ENCODE measurements at places on chromosomes 12 and 14.

- no peak for DNase-seq
These were observed 125.8 kb downstream of the C12orf42 start for GRCh38 chr12:103369929-103370328.

DNA sequence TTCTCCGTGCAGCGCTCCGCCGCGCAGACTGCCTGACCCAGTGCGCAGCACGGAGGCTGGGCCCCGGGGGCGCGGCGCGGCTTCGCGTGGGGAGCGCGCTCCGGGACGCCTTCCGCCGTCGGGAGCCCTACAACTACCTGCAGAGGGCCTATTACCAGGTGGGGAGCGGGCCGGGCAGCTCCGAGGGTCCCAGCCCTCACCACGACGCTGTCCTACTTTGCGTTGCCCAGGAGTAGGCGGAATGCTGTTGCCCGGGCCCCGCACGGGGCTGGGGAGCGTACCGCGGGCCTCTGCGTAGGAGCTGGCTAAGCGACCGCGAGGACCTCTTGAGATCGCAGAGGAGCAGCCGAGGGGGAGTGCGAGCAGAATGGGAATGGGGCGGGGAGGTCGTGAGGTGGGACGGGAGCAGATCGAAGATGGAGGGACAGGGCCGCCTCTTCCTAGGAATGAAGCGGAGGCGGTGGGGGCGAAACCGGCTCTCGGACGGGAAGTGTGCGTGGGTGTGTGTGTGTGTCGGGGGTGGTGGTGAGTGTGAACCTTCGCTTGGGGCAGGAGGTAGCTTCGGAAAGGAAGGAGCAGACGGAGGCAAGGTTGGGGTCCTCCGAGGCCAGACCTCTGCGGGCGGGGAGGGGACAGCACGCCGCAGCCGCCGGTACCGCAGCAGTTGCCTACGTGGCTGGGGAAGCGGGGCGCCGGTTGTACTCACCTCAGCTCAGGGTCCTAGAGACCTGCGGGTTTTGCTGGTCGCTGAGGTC lies 751 bp downstream of the P3H3 start:
- peak; percentile 60 for DNase-seq

DNA sequence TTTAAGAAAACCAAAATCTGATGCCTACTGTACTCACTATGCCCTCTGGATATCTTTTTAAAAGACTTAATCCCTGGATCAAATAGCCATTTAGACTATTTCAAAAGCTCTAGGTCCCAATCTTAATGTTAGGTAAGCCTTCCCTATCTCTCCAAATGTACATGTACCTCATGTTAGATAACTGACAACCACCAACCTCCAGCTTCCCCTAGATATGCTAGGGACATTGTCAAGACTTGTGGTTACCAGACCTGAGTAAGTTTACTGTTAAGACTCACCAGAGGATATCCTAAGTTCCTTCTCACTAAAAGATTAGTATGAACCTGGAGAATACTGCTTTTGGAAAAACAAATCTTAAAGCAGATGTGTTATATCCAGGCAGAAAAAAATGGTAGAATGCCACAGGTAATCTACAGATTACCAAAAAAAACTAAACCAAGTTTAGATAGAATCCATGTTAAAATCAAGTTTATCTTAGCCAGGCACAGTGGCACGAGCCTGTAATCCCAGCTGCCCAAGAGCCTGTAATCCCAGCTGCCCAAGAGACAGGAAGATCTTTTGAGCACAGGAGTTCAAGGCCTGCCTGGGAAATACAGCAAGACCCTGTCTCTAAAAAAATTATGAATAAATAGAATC lies 9.7 kb downstream of the NAP1L1 start:
- DNase-seq = no peak

DNA sequence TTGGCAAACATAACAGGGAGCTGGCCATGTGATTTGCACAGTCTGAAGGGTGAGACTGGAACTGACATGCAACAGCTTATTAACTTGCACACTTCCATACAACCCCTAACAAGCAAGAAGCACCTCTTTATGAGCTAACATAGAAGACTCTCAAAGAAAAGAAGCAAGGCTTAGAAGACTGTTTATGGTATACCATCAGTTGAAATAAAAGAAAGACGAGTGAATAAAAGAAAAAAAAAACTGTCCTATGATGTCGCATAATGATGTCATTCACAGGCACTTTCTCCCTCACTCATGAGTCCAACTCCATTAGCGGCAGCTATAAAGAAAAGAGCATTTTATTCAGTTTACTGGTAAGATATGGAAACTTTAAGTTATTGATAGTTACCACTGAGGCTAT lies 3.3 kb upstream of the MDM1 start:
- DNase-seq = no peak

DNA sequence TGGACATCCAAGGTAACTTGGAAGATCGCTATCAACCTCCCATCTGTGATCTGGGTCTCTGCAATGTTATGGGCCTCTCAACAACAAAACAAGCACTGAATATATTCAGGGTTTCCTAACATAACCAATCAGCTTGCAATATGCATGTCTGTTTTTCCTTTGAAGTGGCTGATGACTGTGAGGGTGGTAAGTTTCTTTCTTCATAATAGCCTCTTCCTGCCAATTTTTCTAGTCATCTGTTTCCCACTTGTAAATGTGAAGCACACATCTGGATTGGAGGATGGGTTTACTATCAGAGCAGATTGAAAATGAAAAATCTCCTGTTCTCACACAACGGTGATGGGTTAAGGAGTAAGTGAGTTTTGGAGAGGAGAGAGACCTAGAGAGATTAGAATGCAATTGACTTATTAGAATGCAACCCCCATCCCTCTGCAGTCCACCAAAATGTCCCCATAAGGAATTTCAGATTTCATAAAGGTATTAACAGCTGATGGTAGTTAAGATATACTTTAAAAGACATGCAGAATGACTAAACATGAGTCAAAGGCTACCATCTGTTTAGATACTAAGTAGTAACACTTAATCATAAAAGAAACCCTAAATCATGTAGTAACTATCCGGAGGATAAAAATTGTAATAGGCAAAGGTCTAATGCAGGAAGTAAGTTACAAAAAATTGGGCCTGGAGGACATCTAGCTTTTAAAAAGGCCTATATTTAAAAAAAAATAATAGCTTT lies 58.4 kb upstream of the SAV1 start:
- DNase-seq = peak; percentile 92

DNA sequence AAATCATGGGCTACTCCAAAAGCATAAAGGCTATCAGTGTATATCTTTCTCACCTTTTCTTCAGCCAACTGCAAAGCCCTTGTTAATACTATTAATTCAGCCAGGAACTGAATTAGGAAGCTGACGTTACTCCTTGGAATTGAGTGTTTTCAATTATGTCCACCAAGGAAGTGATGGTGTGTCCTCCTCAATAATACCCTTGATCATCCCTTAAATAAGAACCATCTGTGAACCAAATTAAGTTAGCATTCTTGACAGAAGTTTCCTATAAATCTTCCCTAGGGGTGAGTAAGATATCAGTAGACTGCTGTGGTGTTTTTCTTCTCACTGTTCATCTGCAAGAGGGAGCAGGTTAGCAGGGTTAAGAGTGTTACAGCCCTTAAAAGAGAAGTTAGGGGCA lies 252.3 kb upstream of the AVPR1A start:
- no peak for DNase-seq

DNA sequence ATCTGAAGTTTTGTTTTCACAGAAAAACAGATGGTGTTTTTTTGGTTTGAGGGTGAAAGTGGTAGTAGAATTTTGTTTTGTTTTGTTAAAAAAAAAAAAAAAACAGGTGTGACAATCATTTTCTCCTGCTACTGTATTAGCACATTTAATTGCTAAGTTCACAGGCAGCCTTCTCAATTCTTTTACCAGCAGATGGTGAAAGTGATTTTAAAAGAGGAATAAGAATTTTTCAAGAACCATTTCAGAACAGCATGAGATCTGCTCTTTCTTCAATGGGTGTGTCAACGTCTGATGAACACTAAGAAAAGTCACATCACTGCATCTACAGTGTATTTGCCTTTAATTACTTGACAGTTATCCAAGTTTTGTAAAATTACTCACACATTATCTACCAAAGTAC lies 303.7 kb upstream of the USP15 start:
- no peak for DNase-seq

DNA sequence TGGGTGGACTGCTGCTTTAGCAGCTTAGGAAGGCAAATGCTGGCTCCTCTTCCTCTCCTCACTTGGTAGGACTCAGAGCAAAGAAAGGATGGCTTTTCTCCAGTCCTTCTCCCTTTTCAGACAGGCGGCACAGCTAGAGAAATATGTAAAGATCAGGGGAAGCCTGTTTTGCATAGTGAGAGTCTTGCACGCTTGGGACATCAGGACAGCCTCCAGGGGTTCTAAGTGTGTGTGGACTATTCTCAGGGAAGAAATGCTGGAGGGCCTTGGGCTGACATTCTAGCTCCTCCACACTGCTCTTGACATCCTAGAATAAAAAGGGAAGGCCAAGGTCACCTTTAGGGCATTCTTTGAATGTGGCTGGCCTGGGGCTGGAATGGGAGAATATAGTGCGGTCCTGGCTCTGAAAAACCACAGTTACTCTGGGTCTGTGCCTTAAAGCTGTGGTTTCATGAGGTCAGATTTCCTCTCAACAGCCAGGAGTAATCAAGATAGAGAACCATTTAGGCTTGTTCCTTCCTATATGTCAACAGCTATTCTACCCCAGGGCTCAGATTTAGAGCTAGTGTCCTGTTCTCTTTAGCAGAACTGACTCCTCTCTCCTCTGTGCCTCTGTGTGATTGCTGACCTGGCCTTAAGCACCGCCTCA lies 24.3 kb downstream of the CMA1 start:
- DNase-seq = peak; percentile 28

GRCh38 chr12:117356048-117356447 lies 5.4 kb downstream of the NOS1 start:
- DNase-seq = no peak

GRCh38 chr14:75258079-75258802 lies 20.4 kb upstream of the FOS start:
- peak; percentile 75 for DNase-seq

DNA sequence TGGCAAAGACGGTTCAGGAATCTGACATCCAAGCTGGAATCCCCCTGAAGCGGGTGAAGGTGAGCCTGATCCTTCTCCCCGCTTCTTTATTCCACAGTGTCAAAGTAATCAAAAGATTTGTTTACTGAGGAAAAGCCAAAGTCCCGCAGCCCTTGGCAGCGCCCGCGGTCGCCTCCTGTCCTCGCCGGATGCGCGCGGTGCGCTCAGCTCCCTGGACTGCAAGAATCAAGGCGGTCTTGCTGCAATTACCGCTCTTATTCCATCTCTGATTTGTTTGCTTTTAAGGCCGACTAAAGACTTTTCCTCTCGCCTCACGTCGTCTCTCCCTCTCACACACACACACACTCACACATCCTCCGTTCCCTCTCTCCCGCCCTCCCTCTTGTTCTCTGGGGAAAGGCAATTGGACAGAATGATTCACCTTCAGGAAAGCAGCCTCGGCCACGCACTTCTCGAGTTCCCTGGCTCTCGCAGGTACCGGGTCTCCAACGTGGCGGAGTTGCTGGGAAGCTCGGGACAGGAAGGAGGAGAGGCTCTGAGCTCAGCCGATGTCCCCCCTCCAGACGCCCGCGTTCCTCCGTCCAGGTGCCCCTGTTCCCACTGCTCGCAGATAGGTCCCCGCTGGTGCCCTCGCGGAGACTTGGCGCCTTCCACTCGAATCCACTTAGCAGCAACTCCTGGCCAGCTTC lies 68.6 kb upstream of the USP15 start:
- peak; percentile 61 for DNase-seq

GRCh38 chr12:107378609-107379008 lies 285.3 kb upstream of the CRY1 start:
- no peak for DNase-seq

- peak; percentile 7 for DNase-seq
These were observed 253.1 kb downstream of the ANO2 start for GRCh38 chr12:5691943-5692342.

DNA sequence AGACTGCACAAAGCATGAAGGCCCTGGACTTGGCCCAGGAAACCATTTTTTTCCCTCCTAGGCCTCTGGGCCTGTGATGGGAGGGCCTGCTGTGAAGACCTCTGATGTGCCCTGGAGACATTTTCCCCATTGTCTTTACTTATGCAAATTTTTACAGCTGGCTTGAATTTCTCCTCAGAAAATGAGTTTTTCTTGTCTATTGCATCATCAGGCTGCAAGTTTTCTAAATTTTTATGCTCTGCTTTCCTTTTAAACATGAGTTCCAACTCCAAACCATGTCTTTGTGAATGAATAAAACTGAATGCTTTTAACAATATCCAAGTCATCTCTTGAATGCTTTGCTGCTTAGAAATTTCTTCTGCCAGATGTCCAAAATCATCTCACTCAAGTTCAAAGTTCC lies 43.7 kb upstream of the TRHDE start:
- peak; percentile 35 for DNase-seq

DNA sequence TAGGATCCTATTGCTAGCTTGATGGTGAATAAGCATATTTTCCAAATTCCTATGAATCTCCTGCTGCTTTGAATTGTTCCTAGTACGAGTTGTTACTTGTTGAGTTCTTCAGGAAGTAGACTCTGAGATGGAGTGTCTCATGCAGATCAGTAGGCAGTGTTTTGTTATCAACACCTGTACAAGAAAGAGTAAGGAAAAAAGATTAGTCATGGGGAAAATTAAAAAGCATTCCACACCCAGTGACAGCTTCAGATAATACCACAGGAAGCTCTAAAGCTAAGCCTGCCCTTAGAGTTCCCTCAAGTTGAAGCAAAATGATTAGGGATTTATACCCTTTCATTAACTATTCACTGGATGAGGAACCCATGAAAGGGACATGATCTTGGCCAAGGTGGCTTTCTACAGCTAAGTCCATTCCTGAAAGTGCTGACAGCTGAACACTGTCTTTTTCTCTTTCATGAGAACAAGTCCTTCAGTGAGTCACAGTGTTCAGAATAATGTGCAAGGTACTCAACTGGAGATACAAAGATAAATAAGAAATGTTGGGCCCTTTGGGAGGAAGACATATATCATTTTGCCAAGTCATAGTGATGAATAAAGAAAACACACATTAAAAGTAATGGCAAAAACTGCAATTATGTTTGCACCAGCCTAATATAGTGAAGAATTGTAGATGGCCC lies 49.1 kb downstream of the CCER1 start:
- DNase-seq = peak; percentile 42

DNA sequence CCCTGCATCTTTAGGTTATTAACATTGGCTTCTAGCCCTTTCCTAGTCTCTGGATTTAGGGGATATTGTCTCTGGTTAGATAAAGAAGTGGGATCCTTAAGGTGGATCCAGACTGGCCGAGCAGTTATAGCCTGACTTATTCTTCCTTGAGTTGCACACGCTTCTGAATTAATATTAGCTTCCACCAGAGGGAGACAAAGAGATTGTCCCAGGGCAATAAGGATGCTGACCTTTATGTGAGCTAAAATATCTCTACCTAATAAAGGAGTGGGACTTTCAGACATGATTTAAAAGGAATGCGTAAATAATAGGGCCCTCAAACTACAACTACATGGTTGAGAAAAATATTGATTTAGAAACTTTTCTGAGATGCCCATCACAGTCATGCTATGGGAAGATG lies 139.7 kb downstream of the SLCO1B3 start:
- peak; percentile 0 for DNase-seq

DNA sequence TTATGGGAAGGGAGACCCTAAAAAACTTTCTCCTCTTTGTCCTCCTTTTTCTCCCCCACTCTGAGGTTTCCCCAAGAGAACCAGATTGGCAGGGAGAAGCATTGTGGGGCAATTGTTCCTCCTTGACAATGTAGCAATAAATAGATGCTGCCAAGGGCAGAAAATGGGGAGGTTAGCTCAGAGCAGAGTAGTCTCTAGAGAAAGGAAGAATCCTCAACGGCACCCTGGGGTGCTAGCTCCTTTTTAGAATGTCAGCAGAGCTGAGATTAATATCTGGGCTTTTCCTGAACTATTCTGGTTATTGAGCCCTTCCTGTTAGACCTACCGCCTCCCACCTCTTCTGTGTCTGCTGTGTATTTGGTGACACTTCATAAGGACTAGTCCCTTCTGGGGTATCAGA lies 4.6 kb upstream of the RPS26 start:
- DNase-seq = no peak

All from foreskin fibroblast (primary cell).